Muscle of leg (tissue), 16 donors: ENCODE measurements at places on chromosomes 4 and X. TPM values are rescaled to one million over a fixed set of nuclear protein-coding genes. Genes with fewer than 3 reads are reported as not detected.
A peak's percentile ranks its signal among the peaks of the same experiment; 100 is the strongest.

DNA sequence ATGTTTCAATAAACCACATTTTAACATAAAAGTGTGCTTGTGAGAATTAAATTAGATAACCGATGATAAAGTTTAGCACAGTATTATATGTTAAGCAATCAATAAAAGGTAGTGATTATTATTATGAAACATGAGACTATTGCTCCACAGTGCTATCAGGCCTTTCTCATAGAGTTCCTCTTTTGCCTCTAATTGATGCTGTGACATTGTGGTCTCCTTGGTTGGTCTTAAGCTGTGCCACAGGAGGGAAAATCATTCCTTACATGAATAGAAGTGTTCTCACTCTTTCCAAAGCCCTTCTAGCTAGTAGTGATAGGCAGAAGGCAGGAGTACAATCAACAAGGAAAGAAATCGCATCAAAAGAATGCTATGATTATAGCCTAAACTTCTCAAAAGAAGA, 9.2 kb upstream of the PDHA2 start:
- DNase-seq, result no peak

DNA sequence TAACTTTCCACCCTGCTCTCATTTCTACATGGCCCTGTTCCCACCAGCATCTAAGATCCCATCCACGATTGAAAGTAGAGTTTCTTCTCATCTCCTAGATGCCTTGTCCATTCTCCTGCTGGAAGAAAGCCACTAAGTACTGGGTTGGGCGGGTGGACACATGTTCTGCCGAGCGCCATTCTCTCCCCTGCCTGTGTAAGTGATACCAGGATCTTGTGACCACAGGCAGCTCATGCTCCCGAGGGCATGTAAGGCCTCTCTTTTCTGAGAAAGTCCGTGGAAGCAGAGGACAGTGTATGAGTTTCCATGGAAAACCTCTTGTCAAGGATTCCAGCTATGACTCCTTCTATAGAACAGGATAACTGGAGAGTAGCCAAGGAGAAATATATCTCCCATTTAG, 3.3 kb upstream of the SLC25A4 start:
- peak; percentile 32 for DNase-seq

DNA sequence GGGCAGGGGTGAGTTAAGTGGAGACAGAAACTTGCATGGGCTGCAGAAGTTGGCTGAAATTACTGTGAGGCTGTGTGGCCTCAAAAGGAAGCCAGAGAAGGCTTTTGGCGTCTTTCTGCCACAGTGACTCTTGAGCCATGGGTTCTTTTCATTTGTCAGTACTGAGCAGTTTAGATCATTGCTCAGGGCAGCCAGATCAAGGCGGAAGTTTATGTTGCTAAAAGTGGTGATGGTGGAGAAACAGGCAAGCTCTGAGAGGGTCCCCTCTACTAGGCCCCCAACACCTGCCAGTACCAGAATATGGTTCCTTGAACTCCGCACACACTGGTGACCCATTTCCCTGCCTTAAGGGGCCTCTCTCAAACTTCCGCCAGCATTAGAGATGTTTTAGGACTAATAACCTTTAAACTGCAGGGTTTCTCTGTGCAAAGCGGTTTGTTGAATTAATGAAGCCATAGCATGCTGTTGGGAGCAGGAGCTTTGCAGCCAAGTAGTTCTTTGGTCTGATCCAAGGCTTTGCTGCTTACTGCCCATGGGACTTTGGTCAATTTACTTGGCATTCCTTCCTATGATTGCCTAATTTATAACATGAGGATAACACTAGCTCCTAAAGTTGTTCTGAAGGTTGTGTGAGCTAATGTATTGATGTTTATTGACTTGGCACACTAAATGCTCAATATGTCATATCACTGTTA, 34.5 kb downstream of the RNF175 start:
- peak; percentile 79 for DNase-seq

DNA sequence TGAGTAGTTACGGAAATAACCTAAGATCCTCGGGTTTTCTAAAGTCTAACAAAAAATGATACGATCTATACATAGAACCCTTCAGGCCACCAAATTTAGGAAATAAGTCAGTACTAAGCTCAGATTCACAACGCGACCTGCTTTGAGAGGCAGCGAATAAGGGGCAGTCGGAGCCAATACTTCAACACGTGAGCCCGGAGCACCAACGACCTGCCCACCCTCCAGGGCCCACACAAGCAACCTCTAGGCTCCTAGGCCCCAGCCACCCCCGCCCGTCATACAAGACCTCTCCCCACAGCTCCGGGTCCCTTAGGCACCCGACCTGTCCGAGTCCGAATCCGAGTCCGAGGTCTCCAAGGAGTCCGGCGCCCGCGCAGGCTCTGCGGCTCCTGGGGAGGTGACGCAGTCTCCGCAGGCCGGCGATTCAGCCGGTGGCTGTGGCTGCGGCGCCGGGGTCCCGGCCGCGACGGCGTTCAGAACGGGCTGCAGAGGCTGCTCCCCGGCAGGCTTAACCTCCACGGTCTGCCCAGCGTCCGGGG, 580 bp downstream of the NAF1 start:
- DNase-seq, result peak; percentile 63

DNA sequence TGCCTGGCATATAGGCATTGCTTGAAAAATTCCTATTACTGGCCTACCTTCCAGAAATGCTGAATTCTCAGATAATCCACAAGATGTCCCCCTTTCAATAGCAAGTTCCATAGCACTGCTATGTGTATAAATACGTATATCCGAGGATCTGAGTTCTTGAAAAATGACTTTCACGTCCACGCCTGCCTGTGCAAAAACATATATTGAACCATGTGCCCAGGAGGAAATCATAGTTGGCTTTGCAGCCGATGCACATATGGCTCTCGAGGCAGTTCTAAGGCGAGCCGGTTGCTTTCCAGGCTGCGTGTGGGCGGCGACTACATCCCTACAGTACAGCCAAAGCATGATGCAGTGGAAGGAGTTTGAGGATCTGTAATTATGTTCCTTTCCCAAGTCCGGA, 55.4 kb upstream of the ESX1 start:
- DNase-seq, result peak; percentile 86

Gene LRPAP1
- 72.7 TPM for polyA plus RNA-seq

DNA sequence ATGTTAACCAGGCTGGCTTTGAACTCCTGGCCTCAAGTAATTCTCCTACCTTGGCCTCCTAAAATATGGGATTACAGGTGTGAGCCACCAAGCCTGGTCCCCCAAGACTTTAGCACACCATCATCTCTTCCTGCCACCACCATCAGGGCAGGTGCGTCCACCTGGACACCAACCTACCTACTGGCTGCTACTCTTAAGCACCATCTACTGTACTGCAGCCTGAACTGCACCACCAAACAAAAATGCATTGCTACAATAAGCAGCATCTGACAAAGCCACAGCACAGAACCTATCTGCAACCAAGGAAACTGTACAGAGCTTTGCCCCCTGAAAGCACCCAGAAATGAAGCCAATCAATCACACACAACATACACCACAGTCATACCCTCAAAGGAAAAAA, 139.7 kb downstream of the EFHC2 start:
- no peak for DNase-seq

Gene RHOXF2
- not detected for polyA plus RNA-seq

DNA sequence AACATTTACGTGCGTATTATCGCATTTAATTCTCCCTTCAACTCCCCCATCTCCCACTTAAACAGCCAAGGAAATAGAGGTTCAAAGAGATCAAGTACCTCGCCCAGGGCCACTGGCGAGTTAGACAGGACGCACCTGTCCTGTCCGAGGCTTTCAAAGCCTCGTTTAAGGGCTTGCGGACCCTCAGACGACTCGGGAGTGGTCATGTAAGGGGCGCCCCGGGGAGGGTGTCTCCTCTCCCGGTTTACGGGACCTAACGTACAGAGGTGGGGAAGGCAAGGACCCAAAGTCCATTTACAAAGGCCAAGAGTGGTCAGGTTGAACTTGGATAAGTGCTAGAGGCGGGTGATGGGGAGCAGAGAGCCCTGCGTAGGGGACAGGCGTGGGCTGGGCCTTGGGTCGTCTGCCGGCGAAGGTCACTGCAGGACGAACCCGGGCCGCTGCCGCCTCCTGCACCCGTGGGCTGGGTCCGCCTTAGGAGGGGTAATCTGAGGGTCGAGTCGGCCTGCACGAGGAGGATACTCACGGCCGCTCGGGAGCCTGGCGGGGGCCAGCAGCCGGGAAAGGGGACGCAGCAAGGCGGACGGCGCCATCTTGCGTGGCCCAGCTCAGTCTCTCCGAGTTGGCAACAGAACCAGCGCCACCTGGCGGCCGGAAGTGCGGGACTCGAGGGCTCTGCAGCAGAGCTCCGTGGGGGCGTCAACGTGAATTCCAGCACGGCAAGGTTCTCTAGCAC, 5.9 kb upstream of the NAA15 start:
- DNase-seq, result peak; percentile 97

Gene ETDA
- not detected for polyA plus RNA-seq

- no peak for DNase-seq
Measured at GRCh38 chr4:7782783-7783182, 156.9 kb downstream of the AFAP1 start.

Gene LRCH2
- polyA plus RNA-seq, result 4.4 TPM

- DNase-seq, result no peak
Measured at GRCh38 chr4:123190176-123190575, 206.4 kb upstream of the SPRY1 start.

Gene TEX13C
- not detected for polyA plus RNA-seq

DNA sequence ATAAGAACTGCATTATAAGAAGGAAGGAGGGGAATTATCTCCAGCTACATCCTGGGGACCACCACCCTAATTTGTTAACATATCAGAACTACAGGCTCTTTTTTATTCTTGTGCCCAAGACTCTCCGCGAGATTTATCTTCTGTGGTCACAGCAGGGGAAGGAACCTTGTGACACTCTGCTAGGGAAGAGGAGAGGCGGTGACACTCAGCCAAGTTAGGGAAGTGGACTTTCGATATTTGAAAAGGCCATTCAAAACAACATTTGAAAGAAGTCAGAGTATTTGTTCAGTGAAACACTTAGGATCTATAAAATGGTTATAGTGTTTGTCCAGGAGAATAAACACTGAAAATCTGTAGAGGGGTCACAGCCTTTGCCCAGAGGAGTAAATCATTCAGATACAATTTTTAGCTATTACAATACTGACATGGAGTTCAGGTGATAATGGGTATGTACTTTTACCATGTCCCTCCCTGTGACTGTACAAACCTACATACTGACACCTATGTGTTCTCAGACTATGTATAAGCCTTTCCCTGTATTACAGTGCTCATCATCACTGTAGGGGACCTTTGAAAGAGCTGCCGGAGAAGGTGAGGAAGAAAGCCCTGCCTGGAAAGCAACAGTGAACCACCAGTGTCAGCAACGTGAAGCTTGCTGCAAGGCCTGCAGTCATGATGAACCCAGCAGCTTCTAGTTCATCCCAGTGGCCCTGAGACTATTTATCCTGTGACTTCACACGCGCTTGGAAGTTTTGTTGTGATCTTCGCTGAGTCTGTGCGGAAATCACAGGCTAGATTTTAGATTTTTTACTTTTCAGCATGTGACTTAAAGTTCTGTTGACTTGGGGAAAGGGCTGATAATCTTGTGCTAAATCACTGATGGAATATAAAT, 8.5 kb upstream of the PTTG2 start:
- DNase-seq, result peak; percentile 56

DNA sequence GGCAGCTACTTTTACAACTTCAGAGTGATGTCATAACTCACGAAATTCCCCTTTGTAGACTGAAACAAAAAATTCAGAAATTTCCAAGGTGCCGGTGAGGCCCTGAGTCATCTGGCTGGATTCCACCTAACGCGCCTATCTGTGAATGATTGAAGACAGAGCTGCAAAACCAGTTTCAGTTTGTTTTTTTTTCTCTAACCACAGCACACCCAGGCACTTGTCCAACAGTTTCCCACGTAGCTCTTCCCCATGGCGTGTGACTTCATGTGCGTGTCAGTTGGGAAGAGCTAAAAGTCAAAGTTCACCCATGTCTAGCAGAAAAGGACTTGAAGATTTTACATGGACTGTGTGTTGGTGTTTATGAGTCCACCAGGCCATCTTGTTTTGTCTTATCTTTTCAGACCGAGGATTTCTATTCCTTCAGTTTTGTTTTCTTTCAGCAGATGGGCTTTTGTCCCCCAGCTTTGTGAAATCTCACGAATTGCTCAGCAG, 16.4 kb downstream of the TCEANC start:
- no peak for DNase-seq

Gene GNRHR
- polyA plus RNA-seq, result 0.26 TPM

Gene NLGN4X
- 3.5 TPM for polyA plus RNA-seq

DNA sequence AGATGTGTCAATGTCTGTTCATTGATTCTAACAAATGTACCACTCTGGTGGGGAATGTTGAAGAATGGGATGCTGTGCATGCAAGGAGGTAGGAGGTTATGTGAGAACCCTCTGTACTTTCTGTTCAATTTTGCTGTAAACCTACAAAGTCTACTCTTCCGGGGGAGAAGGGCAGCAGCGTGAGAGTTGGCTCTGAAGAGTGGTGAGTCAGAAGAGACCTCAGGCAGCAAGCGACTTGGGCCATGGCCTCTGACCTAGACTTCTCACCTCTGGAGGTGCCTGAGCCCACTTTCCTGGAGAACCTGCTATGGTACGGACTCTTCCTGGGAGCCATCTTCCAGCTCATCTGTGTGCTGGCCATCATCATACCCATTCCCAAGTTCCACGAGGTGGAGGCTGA, 26.7 kb downstream of the MANBA start:
- DNase-seq, result no peak

DNA sequence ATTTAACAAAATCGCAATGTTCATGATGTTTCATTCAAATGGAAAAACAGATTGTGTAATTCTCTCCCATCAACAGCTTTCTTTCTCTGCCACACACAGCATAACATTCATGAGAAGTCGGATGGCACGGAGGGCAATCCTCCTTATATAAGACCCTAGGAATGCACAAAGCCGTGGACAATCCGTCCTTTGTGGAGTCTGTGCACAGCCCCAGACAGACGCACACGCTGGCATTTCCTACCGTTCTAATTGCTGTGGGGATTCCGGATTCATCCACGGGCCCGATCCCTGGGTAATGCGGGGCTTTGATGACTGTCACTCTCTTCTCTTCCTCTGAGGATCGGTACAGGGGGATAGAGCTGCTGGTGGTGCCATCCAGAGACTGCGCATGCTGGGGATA, 121.9 kb upstream of the PDLIM3 start:
- DNase-seq, result peak; percentile 37

DNA sequence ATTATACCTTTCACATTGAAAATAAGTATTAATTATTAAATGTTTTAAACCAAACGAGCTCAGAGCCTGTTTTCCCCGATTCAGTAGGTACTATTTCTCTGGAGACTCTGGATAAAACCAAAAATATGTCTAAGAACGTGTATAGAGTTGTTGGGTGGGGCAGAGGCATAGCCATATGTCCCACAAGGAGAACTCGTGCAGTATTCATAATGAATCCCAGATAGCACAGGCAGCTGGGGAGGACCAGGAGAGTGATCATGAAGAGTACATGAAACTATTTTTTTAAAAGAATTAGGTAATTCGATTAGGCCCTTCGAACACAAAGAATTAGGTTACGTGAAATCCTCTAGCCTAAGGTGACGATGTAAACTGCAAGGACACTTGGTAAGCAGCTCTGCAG, 76.1 kb downstream of the CLDN22 start:
- no peak for DNase-seq

Gene RAB40A
- 0.83 TPM for polyA plus RNA-seq

- DNase-seq, result no peak
Measured at GRCh38 chrX:1601768-1602085, 10.3 kb downstream of the AKAP17A start.

Gene AKAP14
- not detected for polyA plus RNA-seq

- DNase-seq, result no peak
Measured at GRCh38 chr4:150366487-150366999, 215.4 kb upstream of the MAB21L2 start.

Gene PACRGL
- polyA plus RNA-seq, result 12.0 TPM

Gene PTTG2
- polyA plus RNA-seq, result not detected
